ENCODE measurements at places on chromosomes 12 and 14.

- DNase-seq = no peak
Measured at GRCh38 chr12:109596418-109597244, 23.0 kb downstream of the MVK start.

- DNase-seq = no peak
Measured at GRCh38 chr14:67446371-67447032, 34.5 kb upstream of the PLEK2 start.

- no peak for DNase-seq
Measured at GRCh38 chr14:93714605-93715004, 73.7 kb downstream of the PRIMA1 start.

DNA sequence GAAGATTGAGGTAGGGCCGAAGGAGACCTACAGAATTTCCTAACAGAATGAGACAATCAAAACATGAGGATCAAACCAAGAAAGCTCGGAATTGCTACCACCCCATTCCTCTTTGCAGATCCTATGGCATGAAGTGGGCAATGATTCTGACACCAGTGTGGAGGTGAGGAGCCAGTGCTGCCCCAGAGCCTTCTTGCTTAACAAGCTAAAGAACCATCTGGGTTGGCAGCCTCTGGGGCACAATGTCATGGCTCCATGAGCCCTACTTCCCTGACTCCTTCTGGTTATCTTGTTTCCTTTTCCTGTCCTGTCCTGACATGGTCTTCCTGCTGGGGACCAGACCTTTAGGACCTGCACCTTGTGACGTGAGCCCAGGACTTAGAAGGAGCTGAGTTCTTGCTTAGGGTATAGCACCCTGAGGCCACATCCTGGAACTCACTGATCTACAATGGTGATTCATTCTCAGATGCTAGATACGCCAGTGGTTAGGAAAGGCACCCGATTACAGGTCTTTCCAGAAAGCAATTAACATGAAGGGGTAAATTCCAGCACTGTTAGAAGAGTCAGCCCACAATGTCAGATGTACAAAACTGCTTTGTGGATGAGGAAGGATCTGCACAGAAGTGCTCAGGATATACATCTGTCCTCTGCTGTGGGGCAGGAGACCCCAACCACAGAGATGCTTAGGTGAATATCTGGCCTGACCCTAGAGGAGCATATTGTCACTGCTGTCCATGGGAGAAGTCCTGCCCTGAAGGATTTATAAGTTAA is 324.2 kb downstream of the ZFP36L1 start:
- DNase-seq = no peak

- DNase-seq = no peak
Measured at GRCh38 chr12:131204416-131205274, 250.9 kb downstream of the ADGRD1 start.

GRCh38 chr12:26080911-26081310 is 43.9 kb downstream of the BHLHE41 start:
- DNase-seq = no peak

DNA sequence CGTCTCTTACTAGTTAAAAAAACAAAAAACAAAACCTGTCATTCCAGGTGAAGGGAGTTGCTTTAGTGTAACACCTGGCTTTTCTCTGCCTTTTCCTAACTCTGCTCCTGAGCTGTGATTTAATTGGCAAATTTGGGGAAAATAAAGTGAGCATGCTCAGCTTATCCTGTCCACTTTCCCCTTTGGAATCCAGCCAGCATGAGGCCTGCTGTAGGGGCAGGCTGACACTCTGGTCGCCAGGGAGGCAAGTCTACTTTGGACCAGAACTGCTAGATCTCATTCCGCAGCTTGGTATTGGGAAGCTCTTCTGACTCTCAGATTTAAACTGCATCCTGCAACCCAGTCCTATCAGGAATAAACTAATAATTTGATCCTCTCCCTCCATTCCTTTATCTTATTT is 30.1 kb downstream of the CDKN1B start:
- DNase-seq = no peak

GRCh38 chr12:27436029-27436428 is 10.5 kb upstream of the SMCO2 start:
- DNase-seq = no peak

GRCh38 chr14:99437706-99438105 is 43.0 kb downstream of the SETD3 start:
- no peak for DNase-seq

DNA sequence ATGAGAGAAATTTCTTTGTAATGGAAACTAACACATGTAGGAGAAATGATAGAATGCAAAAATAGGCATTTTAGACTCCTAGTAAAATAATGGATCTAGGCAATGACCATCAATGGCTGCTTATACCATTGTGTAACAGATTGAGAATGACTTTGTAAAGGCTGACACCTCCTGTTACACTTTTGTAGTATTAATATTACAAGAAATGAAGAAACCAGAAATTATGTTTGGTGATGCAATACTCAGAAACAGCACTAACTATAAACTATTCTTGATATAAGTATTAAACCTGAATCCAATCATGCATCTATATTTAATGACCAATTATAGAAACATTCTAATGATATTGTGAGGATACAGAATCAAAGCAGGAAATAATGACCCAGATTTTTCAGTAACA is 108.5 kb upstream of the CNTN1 start:
- DNase-seq = no peak

DNA sequence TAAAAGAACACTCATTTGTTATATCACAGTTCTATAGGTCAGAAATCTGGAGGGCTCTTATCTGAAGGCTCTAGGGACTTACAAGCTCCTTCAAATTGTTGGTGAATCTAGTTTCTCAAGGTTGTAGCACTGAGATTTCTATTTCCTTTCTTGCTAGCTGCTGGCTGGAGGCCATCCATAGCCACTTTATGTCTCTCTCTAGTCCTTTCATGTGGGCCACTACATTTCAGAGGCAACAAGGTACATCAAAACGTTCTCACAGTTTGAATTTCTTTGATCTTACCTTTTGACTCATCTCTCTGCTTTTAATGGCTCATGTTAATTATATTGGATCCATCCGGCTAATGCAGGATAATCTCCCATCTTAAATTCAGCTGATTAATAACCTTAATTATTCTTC is 286.8 kb downstream of the DIO2 start:
- no peak for DNase-seq

GRCh38 chr12:111438481-111438880 is 32.8 kb downstream of the SH2B3 start:
- DNase-seq = no peak

DNA sequence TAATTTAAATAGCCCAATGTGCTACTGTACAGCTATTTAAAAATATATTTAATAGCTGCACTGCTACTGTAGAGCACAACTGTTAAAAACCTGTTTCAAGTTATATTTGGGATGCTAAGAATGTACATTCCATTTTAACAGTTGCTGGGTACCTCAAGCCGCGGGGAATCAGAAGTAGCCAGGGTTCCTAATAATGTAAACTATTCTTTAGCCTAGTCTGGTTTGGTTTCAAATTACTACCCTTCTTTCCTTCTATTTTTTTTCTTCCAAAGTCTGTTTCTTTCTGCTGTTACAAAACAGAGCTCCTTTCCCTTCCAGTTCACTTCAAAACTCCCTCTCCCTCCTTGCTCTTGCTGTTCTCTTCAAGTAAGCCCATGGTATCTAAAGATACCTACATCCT is 21.3 kb downstream of the SCAF11 start:
- no peak for DNase-seq

- DNase-seq = no peak
Measured at GRCh38 chr12:108342985-108343384, 3.9 kb upstream of the CMKLR1 start.

GRCh38 chr12:88969127-88969526 is 383.2 kb downstream of the DUSP6 start:
- DNase-seq = no peak

DNA sequence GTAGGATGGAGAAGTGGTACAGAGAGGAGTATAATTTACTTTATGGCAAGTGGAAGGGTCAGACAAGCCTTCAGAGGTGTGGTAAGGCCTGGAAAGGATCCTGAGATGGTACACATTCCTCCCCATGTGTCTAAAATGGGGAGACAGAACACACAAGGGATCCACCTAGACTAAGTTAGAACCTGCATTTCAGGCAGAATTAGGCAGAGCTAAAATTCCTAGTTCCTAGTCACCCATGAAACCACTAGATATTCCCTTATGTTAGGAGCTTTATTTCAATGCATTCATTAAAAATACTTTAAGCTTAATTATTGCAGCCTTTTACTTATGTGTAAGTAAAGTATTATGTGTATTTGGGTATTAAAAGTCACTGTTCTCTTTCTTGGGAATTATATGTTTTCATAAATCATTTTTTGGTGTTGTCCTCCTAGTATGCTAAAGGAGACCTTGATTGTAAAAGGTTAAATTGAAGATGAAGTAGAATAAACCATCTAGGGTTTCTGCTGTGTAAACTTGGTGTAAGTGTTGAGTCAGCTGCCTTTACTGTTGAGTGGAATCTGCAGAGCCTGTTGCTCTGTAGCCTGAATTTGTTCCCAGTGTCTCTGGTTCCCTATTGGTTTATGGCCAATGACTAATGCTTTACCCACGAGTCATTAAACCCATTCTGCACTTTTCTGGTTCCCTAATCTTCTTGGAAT is 423.2 kb downstream of the ATP23 start:
- DNase-seq = no peak

- no peak for DNase-seq
Measured at GRCh38 chr12:1531153-1531653, 63.2 kb downstream of the FBXL14 start.

- no peak for DNase-seq
Measured at GRCh38 chr14:67738740-67739504, 37.2 kb downstream of the RDH12 start.

DNA sequence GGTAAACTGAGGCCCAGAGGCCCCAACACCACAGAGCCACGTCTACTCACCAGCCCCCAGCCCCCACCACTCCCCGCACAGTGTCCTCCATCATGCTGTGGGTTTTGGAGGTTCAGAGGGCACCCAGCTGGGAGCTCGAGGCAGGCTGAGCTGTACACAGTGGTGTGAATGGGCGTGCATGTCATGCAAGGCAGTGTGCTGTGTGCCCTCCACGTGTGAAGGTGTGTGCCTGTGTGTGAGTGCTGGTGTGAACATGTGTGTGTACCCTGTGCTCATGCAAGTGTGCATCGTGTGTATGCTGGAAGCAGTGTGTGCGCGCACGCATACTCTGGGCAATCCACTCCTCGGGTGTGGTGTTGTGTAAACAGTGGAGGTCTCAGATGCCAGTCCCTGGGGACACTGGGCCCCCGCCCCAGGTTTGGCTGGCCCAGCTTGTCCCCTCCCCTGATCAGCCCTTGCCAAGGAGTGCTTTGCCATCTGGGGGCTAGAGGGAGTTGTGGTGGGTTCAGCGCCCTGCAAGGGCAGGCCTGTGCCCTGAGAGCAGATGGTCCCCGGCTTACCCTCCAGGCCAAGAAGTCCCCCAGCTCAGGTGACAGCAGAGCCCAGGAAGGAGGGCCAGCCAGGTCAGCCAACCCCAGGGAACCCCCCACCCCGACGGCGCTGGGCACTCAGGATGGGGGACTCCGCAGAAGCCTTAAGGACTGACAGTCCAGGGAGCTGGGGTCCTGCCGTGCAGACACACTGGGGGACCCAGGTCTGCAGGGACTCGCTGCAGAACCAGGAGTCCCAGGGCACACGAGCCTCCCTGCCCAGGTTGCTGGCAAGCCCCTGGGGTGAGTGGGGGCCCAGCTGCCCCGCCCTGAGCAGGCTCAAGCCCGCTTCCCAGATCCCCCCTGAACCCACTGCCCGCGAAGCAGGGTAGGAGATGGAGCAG is 23.8 kb upstream of the GPR132 start:
- no peak for DNase-seq

- no peak for DNase-seq
Measured at GRCh38 chr12:90905691-90906370, 49.1 kb downstream of the CCER1 start.

- no peak for DNase-seq
Measured at GRCh38 chr14:52988139-52988538, 37.3 kb upstream of the FERMT2 start.

- no peak for DNase-seq
Measured at GRCh38 chr14:92493492-92493891, 20.1 kb upstream of the RIN3 start.

DNA sequence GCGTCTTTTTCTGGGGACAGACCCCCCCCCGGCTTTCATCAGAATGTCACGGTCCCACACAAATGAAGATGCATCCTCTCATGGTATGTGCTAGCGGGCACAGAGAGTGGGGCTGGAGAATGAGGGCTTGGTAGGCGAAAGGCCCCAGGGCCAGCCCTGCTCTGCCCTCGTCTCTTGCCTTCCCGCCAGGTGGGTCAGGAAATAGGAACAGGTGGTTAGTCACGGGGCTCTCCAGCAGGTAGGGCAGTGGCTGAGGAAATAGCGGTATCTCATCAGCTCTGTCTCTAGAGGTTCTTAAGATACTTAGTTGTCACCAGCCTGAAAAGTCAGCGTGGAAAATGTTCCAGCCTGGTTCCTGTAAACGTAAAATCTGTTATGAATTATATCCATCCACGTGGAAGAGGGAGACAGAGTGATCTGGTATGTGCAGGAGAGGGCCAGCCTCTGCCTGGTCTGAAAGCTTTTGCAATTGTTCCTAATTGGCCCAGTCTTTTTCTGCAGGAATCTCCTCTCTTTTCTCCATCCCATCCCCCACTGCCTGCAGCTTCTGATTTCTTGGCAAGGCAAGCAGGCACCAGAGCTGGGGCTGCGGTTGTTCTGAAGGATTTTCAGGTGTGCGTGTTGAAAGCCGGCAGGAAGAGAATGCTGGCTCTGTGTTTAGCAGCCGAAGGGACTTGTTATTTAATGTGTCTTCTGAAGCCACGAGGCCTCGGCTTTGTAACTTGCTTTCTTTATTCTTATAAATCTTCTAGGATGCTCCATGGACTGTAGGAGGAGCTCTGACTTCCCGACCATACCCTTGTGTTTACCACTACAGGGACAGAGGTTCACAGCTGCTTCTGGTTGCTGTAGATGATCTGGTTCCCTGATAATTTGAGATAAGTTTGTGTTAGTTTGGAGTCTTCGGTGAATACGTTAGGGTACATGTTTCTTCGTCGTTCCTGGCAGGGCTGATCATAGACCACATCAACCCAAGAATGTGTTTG is 131.1 kb downstream of the CACNA1C start:
- peak; percentile 28 for DNase-seq

GRCh38 chr14:88518592-88519512 is 36.0 kb downstream of the PTPN21 start:
- DNase-seq = no peak

DNA sequence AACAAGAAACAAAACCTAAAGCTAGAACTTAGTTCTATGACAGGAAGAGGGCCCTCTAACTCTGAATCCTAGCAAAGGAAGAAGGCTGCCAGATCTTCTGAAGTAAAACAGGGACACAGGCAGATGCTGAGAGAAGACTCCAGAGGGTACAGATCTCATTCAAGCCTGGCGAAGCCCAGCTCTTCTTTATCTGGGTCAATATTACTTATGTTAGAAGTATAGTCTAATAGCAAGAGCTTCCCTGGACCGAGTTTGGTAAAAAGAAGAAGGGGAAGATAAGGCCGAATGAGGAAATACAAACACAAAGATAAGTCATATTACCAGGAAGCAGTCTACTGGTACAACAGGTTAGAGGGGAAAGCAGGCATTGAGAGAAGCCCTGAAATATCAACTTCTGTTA is 79.9 kb upstream of the CCDC91 start:
- DNase-seq = no peak

- no peak for DNase-seq
Measured at GRCh38 chr12:115517913-115518312, 759.6 kb downstream of the MED13L start.

GRCh38 chr12:41228066-41228820 is 40.1 kb downstream of the PDZRN4 start:
- DNase-seq = no peak

All from amygdala (tissue), 56 donors.